PC-3 (cell line): ENCODE measurements at places on chromosomes 4 and X.
A peak's percentile ranks its signal among the peaks of the same experiment; 100 is the strongest.

DNA sequence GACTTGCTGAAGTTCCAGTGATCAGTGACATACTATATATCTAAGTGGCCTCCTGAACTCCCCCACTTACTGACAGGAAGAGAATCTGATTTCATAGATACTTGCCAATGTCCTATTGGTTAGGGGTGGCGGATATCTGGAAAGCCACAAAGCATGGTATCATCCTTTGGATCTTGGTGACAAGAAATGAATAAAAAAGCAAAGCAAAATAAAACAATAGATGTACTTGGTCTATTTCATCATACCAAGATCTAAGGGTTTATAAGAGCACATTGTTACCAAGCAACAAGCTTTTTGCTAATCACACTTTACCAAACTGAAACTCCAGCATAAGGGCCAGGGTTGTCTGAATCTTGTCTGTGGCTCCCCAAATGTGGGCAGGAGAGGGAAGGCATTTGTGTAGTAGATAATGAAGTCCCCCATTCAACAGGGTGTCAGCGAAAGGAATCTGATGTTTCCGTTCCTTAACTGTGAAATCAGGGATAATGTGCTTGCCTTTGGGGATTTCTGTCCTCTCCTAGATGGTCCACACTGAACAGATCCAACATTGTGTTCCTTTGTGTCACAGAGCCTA lies 125.0 kb upstream of the SMIM10 start:
- no peak for DNase-seq

- peak; percentile 52 for DNase-seq
These were observed 52.6 kb downstream of the SGMS2 start for GRCh38 chr4:107877361-107877760.

DNA sequence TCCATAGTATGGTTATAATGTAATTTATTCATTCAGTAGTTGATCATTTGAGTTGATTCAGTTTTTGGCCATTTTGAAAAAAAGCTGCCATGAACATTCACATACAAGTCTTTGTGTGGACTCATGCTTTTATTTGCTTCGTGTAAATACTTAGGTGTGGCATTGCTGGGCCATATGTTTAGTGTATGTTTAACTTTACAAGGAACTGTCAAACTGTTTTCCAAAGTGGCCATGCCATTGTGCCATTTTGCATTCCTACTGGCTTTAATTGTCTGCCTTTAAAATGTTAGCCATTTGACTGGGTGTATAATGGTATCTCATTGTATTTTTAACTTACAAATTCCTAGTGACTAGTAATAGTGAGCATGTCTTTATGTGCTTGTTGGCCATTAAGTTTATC lies 8.8 kb downstream of the MTM1 start:
- DNase-seq: peak; percentile 35

GRCh38 chr4:152081024-152081423 lies 320.2 kb upstream of the GATB start:
- DNase-seq: no peak

GRCh38 chr4:82706349-82707000 lies 92.1 kb downstream of the SCD5 start:
- DNase-seq: no peak

DNA sequence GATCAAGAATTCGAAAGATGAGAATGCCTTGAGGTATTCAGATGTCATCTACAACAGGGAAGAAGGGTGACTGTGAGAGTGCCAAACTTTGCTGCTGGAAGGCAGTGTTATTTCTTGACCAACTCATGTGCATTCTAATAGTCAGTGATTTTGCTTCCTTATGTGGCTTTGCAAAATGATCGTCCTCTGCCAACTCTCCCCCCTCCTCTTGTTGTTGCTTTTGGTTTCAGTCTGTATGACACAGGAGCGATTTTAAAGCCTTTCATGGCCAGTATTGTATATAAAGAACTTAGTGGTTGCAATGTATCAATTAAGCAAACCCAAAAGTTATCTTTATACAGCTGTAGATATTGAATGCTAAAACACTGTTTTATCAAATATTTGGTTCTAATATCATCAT lies 379.1 kb downstream of the IL1RAPL1 start:
- peak; percentile 5 for DNase-seq

DNA sequence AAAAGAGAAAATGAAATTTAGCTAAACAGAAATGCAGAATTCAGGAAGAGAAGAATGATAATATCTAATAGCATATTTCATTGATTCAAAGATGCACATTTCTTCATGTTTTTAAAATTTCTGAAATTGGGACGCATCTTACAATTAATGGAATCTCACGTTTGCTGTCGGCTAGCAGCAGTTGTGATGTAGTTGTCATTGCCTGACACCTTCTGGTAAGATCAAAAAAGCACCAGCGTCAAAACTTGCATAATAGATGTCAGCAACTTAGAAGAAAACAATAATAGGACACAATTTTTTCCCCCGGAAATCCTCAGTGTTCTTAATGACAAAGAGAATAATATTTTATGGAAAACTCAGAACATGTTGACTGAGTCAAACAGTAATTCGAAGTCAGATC lies 29.8 kb upstream of the SLC7A3 start:
- peak; percentile 19 for DNase-seq

GRCh38 chr4:92968556-92968955 lies 664.8 kb downstream of the GRID2 start:
- DNase-seq: no peak

DNA sequence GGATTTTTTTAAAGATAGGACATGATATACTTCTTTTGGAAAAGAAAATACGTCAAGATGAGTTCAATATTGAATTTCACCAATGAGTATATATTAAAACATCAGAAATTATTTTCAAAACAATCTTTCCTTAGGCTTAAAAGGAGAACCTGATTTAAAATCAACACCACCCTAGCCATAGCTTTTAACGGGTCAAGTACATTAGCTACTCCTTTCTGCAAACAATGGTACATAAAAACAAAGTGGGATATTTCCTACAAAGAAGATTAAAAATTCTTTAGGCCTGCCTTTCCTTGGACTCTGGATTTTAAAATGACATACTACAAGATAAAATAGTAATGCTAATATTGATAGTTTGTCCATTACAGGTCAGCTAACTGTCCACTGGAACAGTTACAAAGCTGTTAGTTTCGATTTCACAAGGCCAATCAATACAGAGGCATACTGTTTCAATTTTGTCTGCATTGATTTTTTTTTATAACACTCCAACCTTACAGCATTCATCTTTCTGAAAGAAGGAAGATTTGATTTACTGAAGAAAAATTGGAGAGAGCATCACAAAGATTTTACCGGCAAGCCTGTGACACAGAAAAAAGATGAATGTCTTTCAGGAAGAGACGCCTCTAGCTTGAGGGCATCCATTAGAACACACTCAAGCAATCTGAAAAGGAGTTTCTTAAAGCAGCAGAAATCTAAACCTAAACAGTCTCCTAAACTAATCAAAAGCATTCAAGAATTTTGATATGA lies 97.2 kb downstream of the MAB21L2 start:
- no peak for DNase-seq

- no peak for DNase-seq
These were observed 49.2 kb downstream of the MFAP3L start for GRCh38 chr4:169976951-169977350.

DNA sequence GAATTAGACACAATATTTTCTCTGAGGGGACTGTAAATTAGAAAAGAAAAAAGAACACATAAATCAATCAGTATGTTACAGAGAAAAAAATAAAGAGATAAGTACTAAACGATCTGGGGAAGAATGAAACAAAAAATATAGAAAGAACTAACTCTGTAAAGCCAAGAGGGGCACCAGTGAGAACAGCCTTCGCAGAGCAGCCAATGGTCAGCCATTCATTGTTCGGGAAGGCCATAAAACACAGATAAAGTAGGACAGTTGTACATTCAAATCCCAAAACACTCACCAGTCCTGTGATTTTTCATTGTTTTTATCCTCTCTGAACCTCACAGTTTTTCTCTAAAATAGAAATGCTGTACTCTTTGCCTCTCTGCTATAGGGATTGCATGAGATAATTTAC lies 127.9 kb downstream of the NEK1 start:
- DNase-seq: no peak

DNA sequence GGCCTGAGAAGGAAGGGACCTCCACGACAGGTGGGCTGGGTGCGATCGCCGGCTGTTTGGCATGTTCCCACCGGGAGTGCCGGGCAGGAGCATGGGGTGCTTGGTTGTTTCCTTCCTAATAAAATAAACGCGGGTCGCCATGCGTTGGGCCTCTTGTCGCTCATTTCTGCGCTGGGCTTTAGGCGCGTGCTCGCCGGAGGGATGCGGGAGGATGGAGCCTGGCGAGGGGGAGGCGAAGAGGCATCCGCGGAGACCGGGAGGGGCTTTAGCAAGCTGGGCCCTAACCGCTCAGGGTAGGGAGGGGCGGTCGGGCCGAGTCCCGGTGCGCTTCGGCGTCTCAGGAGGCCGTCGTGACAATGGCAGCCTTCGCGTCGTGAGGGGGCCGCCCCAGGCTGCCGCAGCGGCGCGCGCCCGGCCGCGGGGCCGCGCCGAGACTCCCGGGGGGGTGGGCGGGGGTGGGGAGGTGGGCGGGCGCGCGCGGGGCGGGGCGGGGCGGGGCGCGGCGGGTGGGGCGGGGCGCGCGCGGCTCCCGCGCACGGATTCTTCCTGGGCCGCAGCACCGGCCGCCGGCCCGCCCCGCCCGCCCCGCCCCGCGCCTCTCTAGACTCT lies 476 bp upstream of the GDI1 start:
- peak; percentile 10 for DNase-seq

DNA sequence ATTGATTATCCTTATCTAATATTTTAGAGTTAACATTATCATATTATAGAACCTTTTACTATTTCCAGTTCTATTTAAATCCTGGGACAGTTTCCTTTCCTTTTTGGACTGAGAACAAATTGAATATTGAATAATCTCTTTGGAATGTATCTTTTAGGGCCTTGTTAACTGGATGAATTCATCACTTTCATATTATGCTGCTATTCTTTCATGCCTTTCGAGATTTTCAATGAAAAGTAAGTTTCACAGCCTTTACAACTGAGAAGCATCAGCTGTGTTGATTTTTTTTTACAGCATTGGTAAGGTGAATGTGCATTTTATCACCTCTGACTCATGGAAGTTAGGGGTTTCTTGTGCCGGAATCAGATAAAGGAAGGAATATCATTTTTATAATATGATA lies 39.6 kb downstream of the PDLIM5 start:
- DNase-seq: peak; percentile 75

DNA sequence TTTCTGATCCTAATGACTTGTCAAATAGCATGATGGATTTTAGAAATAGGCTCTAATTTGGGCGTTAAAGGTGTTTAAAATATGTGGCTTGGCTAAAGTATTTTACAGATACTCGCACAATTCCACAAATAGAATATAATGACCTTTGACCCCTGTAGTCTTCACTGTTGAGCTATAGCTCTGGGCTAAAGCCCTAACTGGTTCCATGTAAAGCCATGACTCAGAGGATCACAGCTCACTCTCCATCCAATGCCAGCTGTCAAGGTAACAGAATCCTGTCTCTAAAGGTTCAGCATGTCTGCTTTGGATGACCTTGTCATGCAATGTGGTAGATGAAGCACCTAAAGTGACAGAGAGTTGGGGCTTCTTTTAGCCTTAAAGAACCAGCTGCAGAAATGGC lies 42.5 kb downstream of the TLR10 start:
- no peak for DNase-seq

- DNase-seq: peak; percentile 93
These were observed 191.2 kb downstream of the BANK1 start for GRCh38 chr4:101981756-101982155.

GRCh38 chrX:43655151-43656004 lies 721 bp upstream of the MAOA start:
- peak; percentile 40 for DNase-seq

DNA sequence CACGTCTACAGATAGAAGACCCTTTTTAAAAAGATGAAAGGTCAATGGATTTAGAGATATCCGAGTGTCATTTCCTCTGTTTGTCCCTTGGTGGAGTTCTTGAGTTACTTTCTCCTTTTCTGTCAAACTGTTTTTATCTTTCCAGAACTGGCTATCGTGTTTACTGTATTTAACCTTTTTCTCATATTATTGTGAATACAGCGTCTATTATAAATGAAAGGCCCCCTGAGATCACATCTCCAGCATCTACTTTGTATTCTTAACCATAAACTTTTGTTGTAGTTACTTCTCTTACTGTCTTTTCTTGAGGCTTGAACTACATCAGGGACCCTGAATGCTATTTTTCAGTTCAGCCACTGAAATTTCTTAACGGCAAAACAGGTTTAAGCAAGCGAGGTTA lies 4.0 kb upstream of the PCDH7 start:
- DNase-seq: peak; percentile 51

DNA sequence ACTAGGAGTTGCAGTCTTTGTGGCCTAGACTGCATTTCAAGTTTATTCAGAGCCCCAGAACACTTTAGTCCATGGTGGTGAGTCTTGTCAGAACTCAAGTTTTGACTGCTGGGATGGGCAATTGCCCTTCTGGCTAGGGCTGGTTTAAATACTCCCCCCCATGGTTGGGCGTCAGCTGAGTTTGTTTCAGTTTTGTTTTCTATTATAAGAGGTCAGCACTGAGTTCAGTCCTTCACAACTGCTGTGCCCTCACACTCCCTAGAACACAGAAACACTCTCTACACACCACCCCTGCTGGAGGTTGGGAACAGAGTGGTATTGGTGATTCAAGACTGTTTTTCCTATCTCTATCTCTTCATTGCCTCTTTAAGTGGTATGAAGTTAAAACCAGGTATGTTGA lies 217.0 kb downstream of the GUCY2F start:
- no peak for DNase-seq

- no peak for DNase-seq
These were observed 419.1 kb downstream of the TMA16 start for GRCh38 chr4:163913571-163913970.

DNA sequence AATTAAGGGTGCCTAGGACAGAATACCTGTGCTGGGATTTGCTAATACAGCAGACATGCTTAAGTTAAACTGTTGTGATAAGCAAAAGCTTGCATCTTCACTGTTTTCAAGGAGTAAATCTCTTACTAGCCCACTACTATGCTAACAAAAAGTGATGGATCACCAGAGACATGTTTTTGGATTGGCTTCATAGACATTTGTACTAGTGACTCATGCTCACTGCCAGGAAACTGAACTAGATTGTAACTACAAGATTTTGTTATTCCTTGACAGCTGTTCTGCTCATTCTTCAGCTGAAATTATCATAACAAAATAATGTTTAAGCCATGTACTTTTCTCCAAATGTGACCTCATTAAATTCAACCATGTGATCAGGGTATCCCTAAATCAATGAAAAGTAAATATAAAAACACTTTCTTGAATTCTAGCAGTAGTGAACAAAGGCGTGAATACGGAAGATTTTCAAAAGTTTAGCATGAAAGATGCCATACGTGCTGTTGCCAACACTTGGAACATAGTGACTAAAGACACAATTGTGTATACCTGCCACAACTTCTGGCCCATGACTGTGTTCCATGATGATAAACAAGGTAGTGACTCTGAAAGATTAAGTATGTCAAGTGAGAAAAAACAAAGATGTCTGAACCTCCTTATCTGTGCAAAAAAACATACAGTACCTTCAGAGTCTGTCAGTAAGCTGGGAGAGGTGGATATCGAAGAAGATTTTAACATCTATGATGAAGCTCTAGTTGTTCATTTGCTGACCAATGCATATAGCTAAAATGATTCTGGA lies 154.0 kb downstream of the BTC start:
- DNase-seq: peak; percentile 46
